ENCODE measurements at places on chromosomes 7 and 10. TPM values are rescaled to one million over a fixed set of nuclear protein-coding genes. Genes with fewer than 3 reads are reported as not detected.

Gene PFKP
- total RNA-seq, result 43.6 TPM

Gene ELN
- total RNA-seq, result 3.3 TPM

GRCh38 chr7:82428186-82428961 is 15.2 kb downstream of the CACNA2D1 start:
- ATAC-seq, result no peak

DNA sequence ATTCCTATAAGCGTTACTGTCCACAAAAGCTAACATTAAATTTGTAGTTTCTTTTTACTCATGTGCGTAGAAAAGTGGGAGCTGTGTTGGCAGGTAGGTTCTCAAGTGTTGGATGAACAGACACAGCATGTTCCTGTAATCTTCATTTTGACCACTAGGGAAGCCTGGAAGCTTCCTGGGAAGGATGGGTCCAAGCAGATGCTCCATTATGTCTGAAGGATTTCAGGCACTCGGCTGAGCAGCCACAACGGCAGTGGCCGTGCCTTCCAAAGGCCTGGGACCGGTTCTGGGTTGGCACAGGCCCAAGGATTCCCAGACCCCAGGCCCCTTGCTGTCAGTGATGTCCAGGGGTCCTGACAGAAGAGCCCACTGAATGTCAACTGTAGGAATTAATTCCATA is 386.3 kb downstream of the TNS3 start:
- no peak for ATAC-seq

GRCh38 chr10:110547139-110547761 is 20.2 kb upstream of the SMC3 start:
- ATAC-seq, result peak; percentile 58

DNA sequence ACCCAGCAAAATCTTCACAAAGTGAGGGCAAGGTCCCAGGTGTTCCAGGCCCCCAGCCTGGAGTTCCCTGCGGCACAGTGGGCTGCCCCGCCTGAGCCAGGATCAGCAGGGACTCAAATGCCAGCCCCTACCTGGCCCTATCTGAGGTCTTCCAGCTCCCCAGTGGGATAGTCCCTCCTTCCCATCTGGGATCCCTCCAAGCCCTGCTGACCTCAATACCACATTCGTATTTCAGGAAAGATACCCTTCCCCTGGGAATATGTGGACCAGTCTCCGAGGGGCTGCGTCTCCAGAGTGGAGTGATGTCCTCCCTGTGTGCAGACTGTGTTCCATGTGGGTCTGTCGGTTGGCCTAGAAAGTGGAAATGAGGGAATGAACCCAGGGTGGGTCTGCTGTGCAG is 40.9 kb downstream of the ELFN1 start:
- ATAC-seq, result no peak
